Keratinocyte (primary cell): ENCODE measurements at places on chromosomes 11 and 22. TPM values are rescaled to one million over a fixed set of nuclear protein-coding genes. Genes with fewer than 3 reads are reported as not detected.

- H3K4me3 ChIP-seq, result no peak overlapping the region
- no peaks in the 10 kb centered on the region for H3K36me3 ChIP-seq
- DNase-seq, result no peak
- peaks cover 11% of the 10 kb centered on the region for H3K27me3 ChIP-seq
- H3K27ac ChIP-seq, result no peak overlapping the region
Measured at GRCh38 chr22:29219881-29220670, 14.4 kb downstream of the EMID1 start.

DNA sequence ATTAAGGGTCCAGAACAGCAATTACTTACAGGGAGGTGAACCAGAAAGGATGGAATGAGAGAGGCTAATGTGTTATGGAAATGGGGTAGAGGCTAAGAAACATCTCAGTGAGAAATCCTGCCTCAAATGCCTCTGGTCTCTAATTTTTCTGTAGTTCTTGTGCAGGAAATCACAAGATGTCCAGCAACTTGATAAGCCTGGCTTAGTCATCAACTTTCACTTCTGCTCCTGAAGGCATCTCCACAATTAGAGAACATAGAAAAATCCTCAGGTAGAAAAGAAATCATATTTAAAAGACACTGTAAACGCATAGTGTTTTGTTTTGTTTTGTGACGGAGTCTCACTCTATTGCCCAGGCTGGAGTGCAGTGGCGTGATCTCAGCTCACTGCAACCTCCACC lies 18.7 kb downstream of the MRGPRX4 start:
- DNase-seq, result no peak
- H3K27me3 ChIP-seq, result peaks cover 13% of the 10 kb centered on the region
- no peaks in the 10 kb centered on the region for H3K36me3 ChIP-seq
- no peak overlapping the region for H3K4me3 ChIP-seq
- no peaks in the 10 kb centered on the region for H3K4me1 ChIP-seq

DNA sequence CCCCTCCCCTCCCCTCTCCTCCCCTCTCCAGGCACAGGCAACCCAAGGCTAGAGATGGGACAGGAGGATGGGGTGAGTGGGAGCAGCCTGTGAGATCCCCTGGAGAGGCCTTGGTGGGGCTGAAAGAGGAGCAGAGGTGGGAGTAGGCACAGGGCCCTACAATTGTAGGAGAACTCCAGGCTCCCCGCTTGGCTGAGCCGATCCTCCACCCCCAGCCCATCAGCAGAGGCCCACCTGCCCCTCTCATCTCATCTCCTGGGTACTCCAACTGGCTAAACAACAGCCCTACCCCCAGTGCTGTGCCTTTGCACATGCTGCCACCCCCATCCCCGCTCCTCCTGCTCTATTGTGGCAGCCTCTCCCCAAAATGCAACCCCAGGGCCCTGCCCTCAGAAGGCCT lies 52.0 kb upstream of the A4GALT start:
- no peak for DNase-seq
- no peaks in the 10 kb centered on the region for H3K36me3 ChIP-seq
- no peak overlapping the region for H3K4me3 ChIP-seq
- no peak overlapping the region for H3K27ac ChIP-seq

GRCh38 chr11:1075341-1075911 lies 752 bp downstream of the MUC2 start:
- peaks cover 10% of the 10 kb centered on the region for H3K4me1 ChIP-seq
- no peaks in the 10 kb centered on the region for H3K36me3 ChIP-seq
- H3K27me3 ChIP-seq, result no peaks in the 10 kb centered on the region
- no peak overlapping the region for H3K4me3 ChIP-seq

DNA sequence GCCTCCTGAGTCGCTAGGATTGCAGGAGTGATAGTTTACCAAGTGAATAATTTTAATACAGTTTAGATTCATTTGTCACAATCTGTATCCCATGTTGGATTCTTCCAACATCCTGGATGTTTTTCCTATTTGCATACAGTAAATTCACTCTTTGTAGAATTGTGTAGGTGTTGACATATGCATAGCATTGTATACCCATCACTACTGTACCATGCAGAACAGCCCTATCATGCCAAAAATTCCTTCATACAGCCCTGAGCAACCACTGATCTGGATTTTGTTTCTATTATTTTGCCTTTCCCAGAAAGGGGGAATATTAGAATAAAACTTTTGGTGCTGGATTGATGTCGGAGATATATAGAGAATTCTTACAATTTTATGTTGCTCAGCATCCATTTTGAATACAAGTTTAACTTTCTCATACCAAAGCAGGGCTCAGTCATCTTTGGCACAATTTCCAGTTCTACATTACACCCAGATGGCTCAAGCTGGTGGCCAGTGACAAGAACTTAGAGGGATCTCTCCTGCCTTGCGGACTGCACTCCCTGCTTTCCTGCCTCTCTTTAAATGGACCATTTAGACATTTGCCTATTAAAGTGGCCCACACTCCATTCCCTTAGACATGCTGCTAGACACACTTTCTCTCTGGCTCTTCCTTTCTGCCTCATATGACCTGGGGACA lies 45.4 kb upstream of the CFAP300 start:
- no peaks in the 10 kb centered on the region for H3K27me3 ChIP-seq
- no peak overlapping the region for H3K4me3 ChIP-seq
- no peaks in the 10 kb centered on the region for H3K36me3 ChIP-seq
- no peak overlapping the region for H3K27ac ChIP-seq
- H3K4me1 ChIP-seq, result no peaks in the 10 kb centered on the region

OR8D1 gene
- polyA plus RNA-seq, result not detected in 3 replicates

BATF2 gene
- 0.09 to 0.10 TPM (median 0.10 TPM) in 3 replicates for polyA plus RNA-seq

EFCAB6 gene
- 0.18 to 0.31 TPM (median 0.27 TPM) in 3 replicates for polyA plus RNA-seq

DNA sequence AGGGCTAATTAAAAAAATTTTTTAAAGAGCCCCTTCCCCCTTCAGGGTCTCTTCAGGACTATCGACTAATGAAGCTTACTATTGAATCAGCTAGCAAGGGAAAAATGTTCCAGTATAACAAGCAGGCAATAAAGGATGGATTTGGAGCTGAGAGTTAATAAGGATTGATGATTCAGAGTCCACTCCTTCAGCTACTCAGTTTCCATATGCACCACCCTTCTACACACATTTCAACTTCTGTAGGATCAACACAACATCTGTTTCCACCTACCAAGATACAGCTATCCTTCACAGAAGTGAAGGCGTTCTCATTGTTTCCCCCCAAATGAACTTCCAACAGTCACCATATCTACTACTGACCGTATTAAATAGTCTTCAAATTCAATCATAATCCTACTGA lies 6.6 kb upstream of the ALKBH3 start:
- peaks cover 4% of the 10 kb centered on the region for H3K4me1 ChIP-seq
- H3K27me3 ChIP-seq, result no peaks in the 10 kb centered on the region
- H3K27ac ChIP-seq, result no peak overlapping the region
- DNase-seq, result no peak

OR2AG1 gene
- not detected in 3 replicates for polyA plus RNA-seq

GRCh38 chr22:32900886-32901635 lies 99.6 kb downstream of the TIMP3 start:
- H3K27ac ChIP-seq, result no peak overlapping the region
- peaks cover 6% of the 10 kb centered on the region for H3K4me1 ChIP-seq
- no peaks in the 10 kb centered on the region for H3K36me3 ChIP-seq
- no peaks in the 10 kb centered on the region for H3K27me3 ChIP-seq
- H3K4me3 ChIP-seq, result no peak overlapping the region

- no peaks in the 10 kb centered on the region for H3K27me3 ChIP-seq
- no peak overlapping the region for H3K27ac ChIP-seq
- no peak for DNase-seq
Measured at GRCh38 chr11:88115828-88116755, 59.2 kb downstream of the RAB38 start.

DNA sequence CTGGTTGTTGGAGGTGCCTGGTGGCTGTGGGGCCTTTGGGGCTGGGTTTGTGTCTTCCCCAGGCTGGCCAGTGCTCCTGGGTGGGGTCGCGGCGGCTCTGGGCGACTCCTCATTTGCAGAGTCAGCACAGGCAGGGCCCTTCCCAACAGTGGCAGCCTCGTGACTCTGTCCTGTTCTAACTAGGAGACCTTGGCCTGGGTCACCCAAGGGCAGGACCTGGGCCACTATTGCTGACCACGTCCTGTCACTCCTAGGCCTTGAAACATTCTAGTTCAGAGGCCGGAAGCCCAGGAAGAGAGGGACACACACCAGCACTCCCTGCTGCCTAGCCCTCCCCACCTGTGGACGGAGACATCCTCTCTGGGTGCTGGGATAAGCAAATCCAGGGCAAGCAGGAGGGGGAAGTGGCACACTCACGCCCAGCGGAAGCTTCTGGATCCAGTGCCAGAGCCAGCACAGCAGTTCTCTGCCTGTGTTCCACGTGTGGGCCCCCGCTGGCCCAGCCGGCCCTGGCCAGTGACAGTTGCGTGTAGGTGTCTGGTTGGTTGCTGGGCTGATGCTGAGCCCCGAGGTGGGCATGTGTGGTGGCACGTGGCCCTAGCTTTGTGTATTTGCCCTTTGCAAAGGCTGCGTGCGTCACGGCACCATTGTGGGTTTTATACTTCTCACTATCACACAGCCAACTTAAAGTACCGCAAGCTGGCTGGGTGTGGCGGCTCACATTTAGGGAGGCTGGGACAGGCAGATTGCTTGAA lies 4.3 kb upstream of the CHID1 start:
- no peak overlapping the region for H3K27ac ChIP-seq
- no peaks in the 10 kb centered on the region for H3K36me3 ChIP-seq
- H3K27me3 ChIP-seq, result no peaks in the 10 kb centered on the region
- H3K4me3 ChIP-seq, result no peak overlapping the region
- DNase-seq, result no peak
- peaks cover 4% of the 10 kb centered on the region for H3K4me1 ChIP-seq

DNA sequence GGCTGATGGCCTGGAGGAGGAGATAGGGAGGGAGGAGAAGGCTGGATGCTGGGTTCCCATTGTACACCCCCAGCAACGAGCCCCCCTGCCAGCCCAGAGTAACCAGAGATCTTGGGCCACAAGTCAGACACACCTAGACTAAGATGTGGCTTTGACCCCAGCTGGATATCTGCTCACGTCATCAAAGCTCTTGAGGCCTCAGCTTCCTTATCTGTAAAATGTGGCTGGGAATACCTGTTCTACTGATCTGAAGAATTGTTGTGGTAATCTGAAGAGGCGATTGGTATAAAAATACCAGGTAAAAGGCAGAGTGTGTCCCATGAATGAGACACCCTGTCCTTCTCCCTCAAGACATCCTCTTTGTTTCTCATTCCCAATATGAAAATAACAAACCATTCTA lies 280.0 kb downstream of the ST3GAL4 start:
- peaks cover 7% of the 10 kb centered on the region for H3K4me1 ChIP-seq
- H3K27me3 ChIP-seq, result no peaks in the 10 kb centered on the region
- H3K36me3 ChIP-seq, result no peaks in the 10 kb centered on the region
- H3K4me3 ChIP-seq, result no peak overlapping the region

GRCh38 chr22:36253523-36254490 lies 874 bp downstream of the APOL1 start:
- no peaks in the 10 kb centered on the region for H3K36me3 ChIP-seq
- H3K27me3 ChIP-seq, result no peaks in the 10 kb centered on the region
- H3K4me1 ChIP-seq, result no peaks in the 10 kb centered on the region
- DNase-seq, result no peak
- H3K4me3 ChIP-seq, result peak overlapping the region; percentile 20

TMEM132A gene
- polyA plus RNA-seq, result 16.6 to 54.1 TPM (median 29.7 TPM) in 3 replicates

LRRC10B gene
- not detected in 3 replicates for polyA plus RNA-seq

OR51B4 gene
- polyA plus RNA-seq, result not detected in 3 replicates

MB gene
- polyA plus RNA-seq, result not detected in 3 replicates

EXT2 gene
- 148 to 168 TPM (median 159 TPM) in 3 replicates for polyA plus RNA-seq

- no peak for DNase-seq
- no peak overlapping the region for H3K4me3 ChIP-seq
- peaks cover 38% of the 10 kb centered on the region for H3K4me1 ChIP-seq
- peak overlapping the region; percentile 67 for H3K27ac ChIP-seq
- no peaks in the 10 kb centered on the region for H3K27me3 ChIP-seq
Measured at GRCh38 chr11:131002145-131002544, 85.9 kb upstream of the SNX19 start.

MN1 gene
- polyA plus RNA-seq, result 2.2 to 8.5 TPM (median 2.2 TPM) in 3 replicates

DNA sequence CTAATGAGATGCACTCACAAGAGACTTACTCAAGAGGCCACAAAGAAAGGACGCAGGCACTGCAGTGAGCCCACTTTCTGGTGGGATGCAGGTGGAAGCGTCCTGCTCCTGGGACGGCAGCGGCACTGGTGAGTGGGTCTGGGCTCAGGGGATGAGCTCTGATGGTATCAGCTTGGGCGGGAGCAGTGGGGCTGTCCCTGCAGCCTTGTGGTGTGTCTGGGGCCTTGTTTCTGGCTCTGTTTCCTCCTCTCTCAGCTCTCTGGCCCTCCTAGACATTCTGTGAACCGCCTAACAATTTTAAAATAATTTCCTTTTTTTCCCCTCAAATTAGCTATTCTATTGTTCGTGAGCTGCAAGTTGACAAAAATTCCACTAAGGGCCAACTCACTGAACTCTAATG lies 8.8 kb upstream of the ST14 start:
- peaks cover 12% of the 10 kb centered on the region for H3K4me1 ChIP-seq
- H3K36me3 ChIP-seq, result peaks cover 6% of the 10 kb centered on the region
- no peak overlapping the region for H3K4me3 ChIP-seq
- H3K27ac ChIP-seq, result no peak overlapping the region

- no peak overlapping the region for H3K4me3 ChIP-seq
- H3K36me3 ChIP-seq, result no peaks in the 10 kb centered on the region
- peaks cover 33% of the 10 kb centered on the region for H3K27me3 ChIP-seq
- H3K4me1 ChIP-seq, result no peaks in the 10 kb centered on the region
Measured at GRCh38 chr11:68682531-68682961, 1.8 kb upstream of the GAL start.

GRCh38 chr11:9701799-9702198 lies 37.9 kb downstream of the SWAP70 start:
- no peak overlapping the region for H3K4me3 ChIP-seq
- H3K4me1 ChIP-seq, result no peaks in the 10 kb centered on the region

ARHGAP42 gene
- polyA plus RNA-seq, result 3.3 to 5.5 TPM (median 4.8 TPM) in 3 replicates

SOX6 gene
- polyA plus RNA-seq, result 6.0 to 6.8 TPM (median 6.4 TPM) in 3 replicates

- peaks cover 26% of the 10 kb centered on the region for H3K4me1 ChIP-seq
Measured at GRCh38 chr11:100830978-100831732, 144.1 kb downstream of the ARHGAP42 start.

- no peak for DNase-seq
- H3K27me3 ChIP-seq, result peaks cover 9% of the 10 kb centered on the region
Measured at GRCh38 chr22:20656516-20656901, 117.4 kb upstream of the SERPIND1 start.

ALG8 gene
- 47.7 to 71.8 TPM (median 48.4 TPM) in 3 replicates for polyA plus RNA-seq

DNA sequence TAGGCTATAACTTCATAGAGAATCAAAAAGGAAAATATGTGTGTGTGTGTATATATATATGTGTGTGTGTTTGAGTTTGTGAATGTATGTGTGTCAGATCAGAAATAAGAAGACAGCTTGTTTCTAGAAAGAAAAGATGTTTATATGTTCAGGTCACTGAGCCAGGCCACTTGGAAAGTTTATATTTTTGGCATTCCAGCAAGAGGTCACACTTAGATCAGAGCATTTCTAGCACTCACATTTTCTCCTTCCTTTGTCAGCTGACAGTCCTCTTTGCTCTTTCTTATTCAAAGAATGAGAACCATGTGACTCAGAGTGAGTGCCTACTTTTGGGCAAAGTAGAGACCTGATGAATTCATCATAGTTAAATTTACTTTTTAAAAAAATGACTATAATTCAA lies 22.9 kb downstream of the RAB38 start:
- peaks cover 2% of the 10 kb centered on the region for H3K36me3 ChIP-seq
- H3K4me3 ChIP-seq, result no peak overlapping the region
- H3K27me3 ChIP-seq, result no peaks in the 10 kb centered on the region

FGF19 gene
- 0.08 to 0.12 TPM in 2 of 3 replicates, not detected in the other for polyA plus RNA-seq
